Activated CD4-positive, alpha-beta T cell treated with anti-CD3 and anti-CD28 coated beads, Interleukin-2, amount 10 ng/mL, durations not matched to agents 7 days and 5 days (primary cell): ENCODE measurements at places on chromosomes 2 and 18. TPM values are rescaled to one million over a fixed set of nuclear protein-coding genes. Genes with fewer than 3 reads are reported as not detected.

Gene PAIP2B
- 1.6 TPM for total RNA-seq

- no peak for DNase-seq
Observed at GRCh38 chr2:43134571-43134889, 91.9 kb downstream of the ZFP36L2 start.

Gene CHAC2
- 12.3 TPM for total RNA-seq

Gene ANKRD53
- total RNA-seq: 0.50 TPM

- no peak for DNase-seq
Observed at GRCh38 chr2:185208261-185208660, 530.3 kb upstream of the FSIP2 start.

GRCh38 chr2:240603846-240604245, 17.3 kb downstream of the CAPN10 start:
- no peak for DNase-seq

Gene HAAO
- total RNA-seq: not detected
